ENCODE measurements at places on chromosomes 5 and 9.

DNA sequence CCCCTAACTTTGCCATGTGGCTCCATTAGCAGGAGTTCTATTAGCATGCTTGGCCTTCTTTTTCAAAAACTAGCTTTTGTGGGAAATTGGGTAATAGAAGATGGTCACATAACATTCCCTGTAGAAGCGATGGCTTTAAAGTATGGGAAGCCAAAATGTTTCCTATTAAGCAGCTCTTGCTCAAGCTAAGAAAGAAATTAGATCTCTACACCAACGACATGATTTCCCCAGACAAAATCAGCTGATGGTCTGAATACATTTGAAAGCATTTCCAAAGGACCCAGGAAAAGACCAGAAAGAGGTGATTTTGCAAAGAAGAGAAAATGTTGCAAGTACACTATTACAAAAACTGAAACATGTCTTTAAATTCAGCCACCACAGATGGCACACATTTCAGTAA is 4.8 kb upstream of the NFIL3 start:
- DNase-seq: no peak

- DNase-seq: peak; percentile 45
Measured at GRCh38 chr5:73596705-73597328, 29.2 kb upstream of the ARHGEF28 start.

DNA sequence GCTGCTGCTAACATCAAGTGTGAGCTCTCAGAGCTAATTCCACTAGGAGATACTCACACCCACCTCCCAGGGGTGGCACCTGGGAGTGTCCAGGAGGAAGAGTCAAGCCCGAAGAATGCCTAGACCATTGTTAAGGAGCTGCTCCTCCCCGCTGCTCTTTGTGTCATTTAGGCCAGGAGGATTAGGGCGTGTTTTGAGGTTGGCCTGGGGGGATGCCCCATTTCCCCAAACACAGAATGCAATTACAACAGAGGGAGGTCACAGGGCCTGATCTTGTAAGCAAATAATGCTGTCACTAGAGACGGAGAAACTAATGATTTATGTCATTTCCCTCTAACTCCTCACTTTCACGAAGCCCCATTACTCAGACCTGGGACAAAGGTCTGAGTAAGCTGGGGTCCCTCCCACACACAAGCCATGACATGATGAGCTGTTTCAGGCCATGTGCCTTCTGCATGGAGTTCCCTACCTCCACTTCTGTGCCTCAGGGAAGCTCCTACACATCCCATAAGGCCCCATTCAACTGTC is 312.5 kb downstream of the ACTL7B start:
- no peak for DNase-seq

GRCh38 chr9:130029223-130029973 is 13.6 kb downstream of the FNBP1 start:
- no peak for DNase-seq

- DNase-seq: no peak
Measured at GRCh38 chr9:123113185-123113584, 79.7 kb downstream of the GPR21 start.

DNA sequence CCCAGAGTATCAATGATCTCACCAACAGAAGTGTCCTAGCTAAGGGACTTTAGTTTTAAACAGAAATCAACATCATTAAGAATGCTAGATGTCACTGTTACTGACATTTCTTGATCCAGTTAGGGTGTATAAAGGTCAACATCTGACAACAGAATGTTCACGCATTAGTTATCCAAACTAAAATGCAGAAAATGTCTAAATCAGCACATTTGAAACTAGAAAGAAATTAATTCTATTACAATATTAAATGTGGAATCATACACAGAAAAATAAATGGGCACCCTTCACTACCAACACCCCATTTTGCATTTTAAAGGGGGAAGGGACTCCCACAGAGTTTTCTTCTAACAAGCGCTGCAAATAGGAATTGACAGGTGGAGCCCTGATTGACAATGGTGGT is 24.5 kb downstream of the ELAVL2 start:
- DNase-seq: no peak

GRCh38 chr5:39381376-39381775 is 17.1 kb upstream of the C9 start:
- DNase-seq: no peak

DNA sequence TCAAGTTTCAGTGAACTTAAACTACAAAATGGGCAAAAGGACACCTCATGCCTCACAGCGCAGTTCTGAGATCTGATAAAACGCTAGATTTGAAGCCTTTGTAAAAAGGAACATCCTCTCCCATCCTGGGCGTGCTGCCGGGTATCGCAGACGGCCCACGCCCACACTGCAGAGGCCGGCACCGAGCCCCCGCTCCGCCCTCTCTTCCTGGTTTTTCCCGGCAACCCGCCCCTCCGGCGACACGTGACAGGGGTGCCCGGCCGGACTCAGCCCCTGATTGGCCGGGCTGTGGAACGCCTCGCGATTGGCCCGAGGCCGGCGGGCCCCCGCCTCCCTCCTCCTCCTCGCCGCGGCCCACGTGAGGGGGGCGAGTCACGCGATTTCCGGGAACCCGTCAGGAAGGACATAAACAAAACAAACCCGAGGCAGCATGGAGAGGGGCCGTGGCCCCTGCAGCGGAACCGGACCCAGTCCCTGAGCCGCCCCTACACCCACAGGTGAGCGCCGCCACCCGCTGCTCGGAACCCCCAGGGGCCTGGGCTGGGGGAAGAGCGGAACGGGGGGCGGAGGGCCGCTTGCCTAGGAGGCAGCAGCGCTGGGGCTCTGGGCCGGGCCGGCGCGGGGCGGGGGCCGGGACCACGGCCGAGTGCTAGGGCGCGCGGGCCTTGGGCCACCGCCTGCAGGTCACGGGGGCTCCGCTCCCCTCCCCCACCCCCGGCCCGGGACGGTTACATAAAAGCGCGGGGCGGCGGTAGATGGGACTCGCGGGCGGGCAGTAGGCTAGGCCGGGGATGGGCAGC is at the start of gene CREBRF:
Gene CREBRF (plus strand): TSS at position 370 of the 800 bp plus-strand sequence. CDS start 24,424 bp downstream, outside the sequence.
- DNase-seq: peak; percentile 96

DNA sequence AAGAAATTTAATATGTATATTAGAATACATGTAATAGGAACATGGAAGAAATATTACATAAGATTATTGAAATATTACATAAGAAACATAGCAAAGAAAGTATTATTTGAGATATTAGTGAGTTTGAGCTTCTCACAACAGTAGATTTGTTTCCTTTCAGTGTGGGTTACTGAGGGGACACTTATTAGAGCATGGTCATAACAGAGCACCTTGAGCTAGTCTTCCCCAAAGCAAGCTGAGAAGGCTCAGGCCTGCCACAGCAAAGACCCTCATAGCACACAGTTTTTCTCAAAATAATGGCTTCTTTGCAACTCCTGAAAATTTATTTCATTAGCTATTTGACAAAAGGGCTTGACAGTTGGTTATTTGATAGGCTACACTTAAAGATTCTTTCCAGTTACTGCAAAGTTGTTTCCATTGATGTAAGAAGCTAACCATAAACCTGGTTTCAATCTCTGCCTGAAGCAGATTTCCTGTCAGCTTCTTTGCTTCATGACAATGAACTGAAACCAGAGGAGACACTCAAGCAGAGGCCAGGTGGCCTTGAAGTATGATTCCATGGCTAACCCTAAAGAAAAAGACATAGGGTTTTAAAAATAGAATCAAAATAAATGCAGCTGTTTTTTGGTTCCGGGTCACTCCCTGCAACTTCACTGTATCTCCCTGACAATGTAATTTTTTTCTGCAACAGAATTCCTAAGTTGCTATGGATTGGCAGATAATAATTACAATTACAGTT is 68.6 kb downstream of the ERMP1 start:
- no peak for DNase-seq

GRCh38 chr5:99314721-99315120 is 385.9 kb upstream of the CHD1 start:
- no peak for DNase-seq

- DNase-seq: peak; percentile 2
Measured at GRCh38 chr5:29796013-29796412, 1397.5 kb upstream of the CDH6 start.
